ENCODE measurements at places on chromosomes 5 and 9.

DNA sequence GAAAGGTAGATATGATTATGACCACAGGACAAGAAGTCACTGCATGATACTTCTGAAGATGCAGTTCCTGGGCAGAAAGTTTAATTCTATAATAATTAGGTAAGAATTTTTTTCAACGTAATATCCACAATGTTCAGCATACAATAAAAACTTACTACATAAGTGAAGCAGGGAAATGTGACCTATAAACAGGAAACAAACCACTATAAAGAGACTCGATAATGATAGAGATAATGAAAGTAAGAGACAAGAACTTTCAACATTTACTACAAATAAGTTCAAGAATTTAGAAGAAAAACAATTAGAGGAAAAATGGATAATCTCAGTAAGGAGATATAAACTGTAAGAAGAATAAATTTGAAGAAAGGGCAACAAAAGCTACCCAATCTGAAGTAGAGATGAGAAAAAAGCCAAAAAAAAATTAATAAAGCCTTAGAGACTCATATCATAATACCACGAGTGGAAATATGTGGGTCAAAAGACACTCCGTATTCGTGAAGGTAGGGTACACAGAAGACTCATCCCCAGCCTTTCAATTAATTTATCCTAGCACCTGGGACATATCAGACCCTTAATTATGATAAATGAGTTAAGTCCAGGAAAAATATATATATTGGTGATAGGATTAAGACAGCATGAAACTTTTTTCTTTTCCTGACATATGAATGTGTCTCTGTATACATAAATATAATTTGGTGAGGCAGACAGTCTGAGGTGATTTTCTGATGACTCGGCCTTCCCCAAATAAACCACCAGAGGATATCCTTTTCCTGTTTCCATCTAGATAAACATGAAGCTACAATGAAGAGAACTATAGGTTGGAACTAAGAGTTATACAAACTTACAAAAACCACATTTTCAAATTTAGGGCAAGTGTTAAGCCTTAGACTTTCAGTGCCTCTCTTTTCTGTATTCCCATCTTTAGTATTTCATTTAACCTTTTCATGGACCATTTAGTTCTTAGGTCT is 120.4 kb downstream of the RAPGEF6 start:
- peak; percentile 52 for DNase-seq

DNA sequence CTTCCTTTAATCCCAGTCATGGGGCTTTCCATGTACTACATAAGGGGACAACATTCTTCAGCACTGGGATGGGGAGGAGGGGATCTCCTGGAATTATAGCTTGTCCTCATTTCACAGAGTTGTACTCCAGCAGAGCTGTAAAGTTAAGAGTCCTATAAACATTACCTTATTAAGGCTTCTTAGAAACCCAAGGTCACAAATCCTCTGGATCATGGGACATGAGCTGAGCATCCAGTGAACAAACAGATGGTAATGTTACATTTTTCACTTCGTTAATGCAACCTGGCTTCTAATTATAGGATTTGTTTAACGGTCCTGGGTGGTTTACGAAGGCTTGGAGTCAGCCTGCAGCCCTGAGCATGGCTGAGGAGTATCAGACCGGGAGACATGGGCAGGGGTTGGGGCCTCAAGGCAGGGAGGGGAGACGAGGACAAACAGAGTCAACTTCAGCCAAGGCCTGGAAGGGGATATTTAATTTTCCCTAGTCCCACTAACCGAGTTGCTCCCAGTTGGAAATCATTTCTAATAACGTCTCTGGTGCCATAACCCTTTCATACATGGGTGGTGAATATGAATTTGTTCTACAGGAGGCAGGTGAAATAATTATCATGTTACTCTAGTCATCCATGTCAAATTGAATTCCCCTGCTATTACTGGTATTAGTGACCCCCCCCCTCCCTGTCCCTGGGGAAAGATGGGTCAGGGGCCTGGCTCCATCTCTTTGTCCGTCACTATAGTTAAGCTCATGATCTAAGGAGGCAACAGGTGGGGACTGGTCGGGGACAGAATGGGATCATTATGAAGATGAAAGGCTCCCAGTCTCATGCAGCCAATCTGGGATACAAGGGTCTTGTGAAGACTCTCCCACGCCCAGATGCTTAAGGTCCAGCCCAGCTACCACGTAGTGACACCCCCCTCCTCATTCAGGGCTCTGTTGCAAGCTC is 10.7 kb upstream of the IL17B start:
- DNase-seq, result no peak

DNA sequence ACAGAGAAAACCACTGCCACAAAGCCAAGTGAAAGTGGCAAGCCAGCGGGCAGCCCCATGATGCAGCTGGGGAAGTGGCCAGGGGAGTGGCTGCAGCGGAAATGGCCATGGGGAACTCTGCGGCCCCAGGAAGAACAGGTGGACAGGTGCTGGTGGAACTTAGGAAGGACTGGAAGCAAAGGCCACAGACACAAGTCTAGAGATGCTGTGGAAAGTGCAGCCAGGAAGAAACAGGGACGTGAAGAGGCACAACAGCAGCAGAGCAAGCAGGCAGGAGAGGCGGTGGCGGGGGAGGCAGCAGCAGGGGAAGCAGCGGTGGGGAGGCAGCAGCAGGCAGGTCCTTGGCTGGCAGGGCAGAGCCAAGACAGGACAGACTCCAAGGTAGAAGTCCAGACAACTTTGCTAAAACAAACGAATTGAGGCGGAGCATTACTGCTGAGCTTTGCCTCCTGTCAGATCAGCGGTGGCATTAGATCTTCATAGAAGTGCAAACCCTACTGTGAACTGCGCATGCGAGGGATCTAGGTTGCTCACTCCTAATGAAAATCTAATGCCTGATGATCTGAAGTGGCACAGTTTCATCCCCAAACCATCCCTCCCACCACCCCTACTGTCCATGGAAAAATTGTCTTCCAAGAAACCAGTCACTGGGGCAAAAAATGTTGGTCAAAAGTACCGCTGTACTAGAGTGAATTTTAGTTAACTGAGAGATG is 11.8 kb downstream of the SURF6 start:
- DNase-seq, result no peak

DNA sequence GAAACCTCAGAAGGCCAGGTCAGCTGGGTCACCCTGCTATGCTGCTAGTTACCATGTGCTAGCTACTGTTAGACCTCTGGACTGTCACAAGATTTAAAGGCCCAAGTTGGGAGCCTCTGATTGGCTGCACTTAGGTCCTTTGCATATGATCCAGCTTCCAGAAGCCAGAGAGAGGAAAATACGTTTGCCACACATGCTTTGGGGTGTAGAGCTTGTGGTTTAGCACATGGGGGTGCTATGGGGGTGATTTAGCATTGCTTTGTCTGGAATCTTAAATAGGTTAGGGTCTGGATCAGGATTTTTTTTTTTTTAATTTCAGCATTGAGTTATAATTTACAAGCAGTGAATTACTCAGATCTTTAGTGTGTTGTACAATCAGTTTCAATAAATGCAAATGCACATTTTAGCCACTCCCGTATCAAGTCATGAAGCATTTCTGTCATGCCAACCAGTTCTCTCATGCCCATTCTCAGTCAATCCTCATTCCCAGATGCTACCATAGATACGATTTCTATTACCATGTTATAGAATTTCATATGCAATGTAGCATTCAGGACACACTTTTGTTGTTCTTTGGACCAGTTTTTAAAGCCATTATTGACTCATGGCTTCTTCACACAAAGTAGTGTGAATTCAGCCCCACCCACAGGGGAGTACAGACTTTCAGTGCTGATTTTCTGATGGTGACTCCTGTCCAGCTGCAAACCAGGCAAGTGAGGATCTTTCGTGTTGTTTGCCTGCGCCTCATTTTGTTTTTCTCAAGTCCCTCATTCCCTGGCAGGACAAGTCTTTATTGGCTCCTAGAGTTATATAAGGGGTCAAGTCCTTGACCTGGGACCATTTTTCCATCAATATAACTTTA is 250.4 kb downstream of the LRRC70 start:
- no peak for DNase-seq

- no peak for DNase-seq
These were observed 41.8 kb downstream of the COL27A1 start for GRCh38 chr9:114196979-114197622.

GRCh38 chr9:122370869-122371755 is at the start of gene PTGS1:
Gene PTGS1 (plus strand): TSS chr9:122371024. CDS start chr9:122371085, 61 bp downstream.
- no peak for DNase-seq

DNA sequence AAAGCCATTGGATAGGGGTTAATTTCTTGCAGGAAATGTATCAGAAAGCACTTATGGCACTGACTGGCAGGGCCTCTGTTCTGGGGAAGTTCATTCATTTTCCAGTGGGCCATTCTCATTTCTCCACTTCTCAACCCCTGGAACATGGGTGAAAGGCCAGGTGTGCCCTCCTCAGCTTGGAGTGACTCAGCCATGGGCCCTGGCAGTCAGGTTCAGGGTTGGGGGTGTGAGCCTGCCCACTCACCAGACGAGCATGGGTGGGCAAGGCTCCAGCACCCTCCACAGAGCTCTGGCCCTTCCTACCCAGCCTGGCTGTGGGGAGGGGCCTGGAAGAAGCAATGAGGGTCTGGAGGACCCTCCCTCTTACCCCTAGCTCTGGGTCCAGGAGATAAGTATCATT is 174.4 kb downstream of the HSPA4 start:
- no peak for DNase-seq

- DNase-seq, result no peak
These were observed 55.9 kb upstream of the IL12B start for GRCh38 chr5:159386028-159386711.

- DNase-seq, result no peak
These were observed 54.4 kb downstream of the ADAMTS2 start for GRCh38 chr5:179290681-179291540.

- DNase-seq, result no peak
These were observed 61.4 kb downstream of the RANBP6 start for GRCh38 chr9:5953743-5954707.

DNA sequence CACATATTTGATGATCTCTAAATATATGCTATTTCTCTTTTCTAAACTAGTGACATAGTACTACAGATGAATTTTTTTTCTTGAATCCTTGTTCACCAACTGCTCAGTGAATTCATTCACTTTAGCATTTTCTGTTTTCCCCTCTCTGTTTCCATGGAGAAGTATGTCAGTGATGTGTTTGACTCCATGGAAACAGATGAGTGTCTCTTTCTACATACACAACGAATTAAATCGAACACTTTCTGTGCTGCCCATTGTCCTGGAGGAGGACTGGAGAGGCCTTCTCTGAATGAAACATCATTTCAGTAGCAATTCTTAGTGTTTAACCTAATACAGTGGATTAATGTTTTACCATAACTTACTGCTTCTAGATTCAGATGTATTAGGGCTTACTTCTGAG is 9.5 kb downstream of the INVS start:
- no peak for DNase-seq

- no peak for DNase-seq
These were observed 5.2 kb downstream of the DCANP1 start for GRCh38 chr5:135441919-135442318.

DNA sequence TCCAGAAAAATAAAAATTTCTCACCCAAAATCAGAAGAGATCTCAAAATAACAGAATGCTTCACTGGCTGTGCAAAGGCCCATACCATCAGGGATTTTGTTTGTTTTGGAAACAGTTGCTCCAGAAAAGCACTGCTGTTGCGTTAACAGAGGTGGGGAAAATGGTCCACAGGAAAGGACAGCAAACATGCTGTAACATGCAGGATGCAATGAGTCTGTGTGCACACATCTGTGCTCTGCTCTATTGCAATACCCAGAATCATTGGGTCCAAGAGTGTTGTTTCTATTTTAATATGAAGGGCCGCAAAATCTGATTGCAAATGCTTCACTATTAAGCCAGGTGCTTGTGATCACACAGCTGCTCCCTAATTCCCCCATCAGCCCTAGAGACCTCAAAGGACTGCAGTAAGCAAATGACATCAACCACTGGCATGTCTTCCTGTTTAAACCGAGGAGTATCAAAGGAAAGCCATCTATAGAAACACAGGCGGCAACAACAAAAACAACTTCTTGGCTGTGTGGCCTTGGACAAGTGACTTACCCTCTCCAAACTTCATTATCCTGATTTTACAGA is 141.0 kb downstream of the DCP2 start:
- no peak for DNase-seq

- DNase-seq, result no peak
These were observed 237.3 kb downstream of the DRD1 start for GRCh38 chr5:175206669-175207068.

DNA sequence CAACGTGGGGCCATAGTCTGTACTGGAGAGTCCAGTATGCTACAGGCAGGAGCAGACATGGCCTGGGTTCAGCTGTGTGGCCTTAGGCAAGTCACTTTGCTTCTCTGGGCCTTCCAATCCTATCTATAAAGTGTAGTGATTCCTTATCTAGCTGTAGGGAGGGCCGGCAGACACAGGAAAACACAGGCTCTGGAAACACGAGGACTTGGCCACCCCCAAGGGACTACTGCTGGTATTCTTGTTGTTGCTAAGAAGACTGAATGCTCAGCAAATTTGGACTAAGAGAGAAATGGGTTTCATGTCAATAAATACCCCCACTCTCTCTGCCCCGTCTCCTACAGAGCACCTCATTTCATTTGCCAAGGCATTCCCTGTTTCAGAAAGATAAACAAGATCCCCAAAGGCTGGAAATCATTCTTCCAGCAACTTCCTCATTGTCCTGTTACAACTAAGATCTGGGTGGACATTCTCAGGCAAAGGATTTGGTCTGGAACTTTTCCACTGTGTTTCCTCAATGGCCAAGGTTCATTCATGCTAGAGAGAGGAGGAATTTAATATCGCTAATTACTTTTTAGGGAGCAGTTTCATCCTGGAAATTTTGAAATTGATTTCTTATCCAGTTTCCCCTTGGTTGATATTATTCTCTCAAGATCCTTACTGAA is 105.8 kb downstream of the GABBR2 start:
- no peak for DNase-seq

DNA sequence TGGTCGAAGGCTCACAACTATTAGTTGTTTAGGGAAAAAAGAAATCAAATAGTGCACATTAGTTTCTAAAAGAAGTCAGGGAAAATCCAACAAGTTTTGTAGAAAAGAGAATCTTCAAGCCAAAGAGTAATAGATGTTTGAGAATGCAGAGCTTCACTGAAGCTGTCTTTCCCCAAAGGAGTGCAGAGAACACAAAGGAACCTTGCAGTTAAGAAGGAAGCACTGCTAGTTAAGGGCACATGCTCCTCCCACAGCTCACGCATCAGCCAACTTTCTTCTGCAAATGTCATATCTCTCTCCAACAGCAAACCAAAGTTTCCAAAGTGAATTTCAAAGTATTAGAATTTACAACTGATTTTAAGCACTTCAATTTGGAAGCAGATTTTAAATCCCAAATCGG is 116.4 kb upstream of the FST start:
- no peak for DNase-seq

GRCh38 chr9:134317400-134317789 is 8.9 kb upstream of the RXRA start:
- no peak for DNase-seq

Measured in fibroblast of skin of back (primary cell).